Activated naive CD4-positive, alpha-beta T cell treated with Interleukin-2 at 50 U/mL for 16 hours (primary cell): ENCODE measurements at places on chromosomes 6 and 20.

DNA sequence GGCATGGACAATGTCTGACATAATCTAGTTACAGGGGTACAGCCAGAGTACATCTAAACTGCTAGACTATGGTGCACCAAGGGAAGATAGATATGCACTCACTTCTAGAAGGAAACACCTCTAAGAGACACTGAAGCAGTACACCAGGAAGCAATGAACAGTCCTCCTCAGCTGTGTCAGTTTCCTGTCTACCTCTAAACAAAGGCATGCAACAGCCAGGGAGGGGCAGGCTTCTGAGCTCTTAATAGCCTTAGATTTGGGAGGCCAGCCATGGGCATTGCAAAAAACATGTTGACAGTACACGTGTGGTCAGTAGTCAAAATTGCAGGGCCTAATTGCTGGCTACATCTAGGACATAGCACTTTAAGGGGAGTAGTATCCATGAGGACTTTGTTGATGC is 21.4 kb downstream of the CRYBG1 start:
- no peak for DNase-seq

GRCh38 chr20:36344517-36345132 is 38.5 kb downstream of the DLGAP4 start:
- peak; percentile 8 for DNase-seq

DNA sequence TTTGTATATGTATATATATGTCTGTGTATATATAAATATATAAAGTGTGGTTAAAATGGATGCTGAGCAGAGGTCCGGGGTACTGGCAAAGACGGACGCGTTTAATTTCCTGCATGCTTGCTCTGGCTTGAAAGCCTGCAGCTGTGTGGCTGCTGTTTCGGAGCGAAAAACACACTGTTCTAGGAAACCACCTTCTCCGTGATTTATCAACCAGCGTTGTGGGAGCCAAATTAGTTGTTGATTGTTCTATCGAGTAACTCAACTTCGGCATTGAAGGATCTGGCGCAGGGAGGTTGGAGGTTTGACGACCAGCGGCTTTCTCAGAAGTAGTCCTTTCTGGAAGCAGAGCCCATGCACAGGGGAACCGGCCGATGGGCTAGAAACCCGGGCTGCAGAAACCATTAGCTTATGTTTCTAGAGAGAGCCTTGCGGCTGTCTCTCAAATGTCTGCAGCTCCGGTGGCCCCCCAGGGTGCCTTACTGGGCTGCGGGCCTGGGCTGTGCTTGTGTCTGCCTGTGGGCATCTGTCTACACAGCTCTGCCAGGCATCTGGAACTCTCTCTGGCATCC is 81.8 kb downstream of the EDN3 start:
- DNase-seq = no peak

GRCh38 chr6:116595247-116595646 is 21.0 kb upstream of the RSPH4A start:
- no peak for DNase-seq

DNA sequence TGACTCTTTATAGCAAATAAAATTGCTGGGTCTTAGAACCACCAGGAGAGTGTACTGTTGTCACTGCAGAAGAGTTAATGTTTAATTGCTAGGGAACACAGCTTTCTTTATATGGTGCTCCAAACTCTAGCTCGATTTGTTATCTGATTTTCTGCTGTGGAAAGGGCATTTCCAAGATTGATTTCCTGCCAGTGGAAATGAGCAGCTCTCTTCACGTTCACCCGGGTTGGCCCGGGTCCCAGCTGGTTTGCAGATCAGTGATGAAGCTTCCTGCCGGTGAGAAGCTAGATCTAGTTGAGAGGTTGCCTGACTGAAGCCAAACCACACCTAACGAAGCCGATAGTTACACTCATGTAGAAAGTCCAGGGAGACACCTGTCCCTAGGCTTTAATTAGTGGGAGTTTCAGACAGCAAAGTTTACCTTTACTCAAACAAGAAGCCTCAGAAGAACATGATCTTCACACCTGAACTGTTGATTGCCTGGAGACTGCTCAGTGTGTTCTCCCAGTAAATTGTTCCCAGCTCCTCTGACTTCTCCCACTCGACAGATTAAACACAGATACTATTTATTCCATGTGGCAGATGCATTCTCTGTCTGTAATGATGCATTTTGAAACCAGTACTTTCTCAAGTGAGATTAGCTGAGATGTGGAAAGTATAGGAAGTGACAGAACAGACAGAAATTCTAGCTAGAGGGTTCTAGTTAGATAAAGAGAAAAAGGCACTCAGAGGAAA is 27.8 kb downstream of the PAQR8 start:
- DNase-seq = peak; percentile 47

- no peak for DNase-seq
Measured at GRCh38 chr20:61608275-61609085, 356.4 kb downstream of the CDH4 start.

GRCh38 chr6:8066108-8066507 is 1.9 kb upstream of the BLOC1S5 start:
- DNase-seq = no peak

- DNase-seq = no peak
Measured at GRCh38 chr6:17484201-17484849, 90.9 kb downstream of the CAP2 start.

DNA sequence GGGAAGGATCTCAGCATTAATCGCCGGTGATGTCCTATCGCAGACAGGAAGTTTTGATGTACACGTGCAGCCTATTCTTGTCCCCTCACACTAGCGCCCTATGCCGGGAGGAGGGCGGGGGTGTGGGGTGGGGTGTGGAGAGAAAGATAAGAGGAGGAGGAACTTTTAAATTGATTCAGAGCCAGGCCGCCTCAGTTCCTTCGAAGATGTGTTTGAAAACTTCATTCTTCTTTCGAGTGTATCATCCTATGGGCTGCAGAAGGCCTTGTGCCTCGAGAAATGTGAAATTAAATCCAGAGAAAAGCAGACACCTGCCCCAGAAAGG is 2.5 kb upstream of the POU3F2 start:
- DNase-seq = no peak

DNA sequence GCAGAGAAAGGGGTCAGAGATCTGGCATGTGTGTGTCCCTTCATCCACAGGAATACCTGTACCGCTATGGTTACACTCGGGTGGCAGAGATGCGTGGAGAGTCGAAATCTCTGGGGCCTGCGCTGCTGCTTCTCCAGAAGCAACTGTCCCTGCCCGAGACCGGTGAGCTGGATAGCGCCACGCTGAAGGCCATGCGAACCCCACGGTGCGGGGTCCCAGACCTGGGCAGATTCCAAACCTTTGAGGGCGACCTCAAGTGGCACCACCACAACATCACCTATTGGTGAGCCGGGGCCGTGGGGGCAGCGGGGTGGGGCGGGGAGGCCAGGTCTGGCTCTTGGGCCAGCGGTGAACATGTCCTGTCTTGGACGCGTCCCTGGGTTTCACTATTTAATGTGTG is 1.1 kb downstream of the MMP9 start:
- DNase-seq = no peak

- peak; percentile 7 for DNase-seq
Measured at GRCh38 chr6:12957321-12958051, 240.9 kb downstream of the PHACTR1 start.

DNA sequence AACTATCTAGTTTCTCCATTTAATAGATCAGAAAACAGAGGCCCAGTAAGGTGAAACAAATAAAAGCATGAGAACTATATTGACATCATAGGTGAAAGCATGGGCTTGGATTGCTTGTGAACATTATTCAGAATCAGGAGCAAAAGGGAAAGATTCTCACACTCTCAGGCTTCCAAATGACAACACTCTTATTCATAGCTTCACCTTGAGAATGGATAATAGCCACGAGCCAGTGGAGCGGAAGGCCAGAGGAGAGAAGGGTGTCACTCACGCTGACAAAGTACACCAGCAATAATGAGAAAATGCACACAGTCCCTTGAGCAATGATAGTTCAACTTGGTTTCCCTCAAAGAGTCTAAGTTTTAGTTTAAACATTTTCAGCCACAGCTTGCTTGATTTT is 339.0 kb downstream of the TPBG start:
- DNase-seq = no peak

GRCh38 chr20:18276821-18277220 is 11.5 kb upstream of the ZNF133 start:
- peak; percentile 59 for DNase-seq

DNA sequence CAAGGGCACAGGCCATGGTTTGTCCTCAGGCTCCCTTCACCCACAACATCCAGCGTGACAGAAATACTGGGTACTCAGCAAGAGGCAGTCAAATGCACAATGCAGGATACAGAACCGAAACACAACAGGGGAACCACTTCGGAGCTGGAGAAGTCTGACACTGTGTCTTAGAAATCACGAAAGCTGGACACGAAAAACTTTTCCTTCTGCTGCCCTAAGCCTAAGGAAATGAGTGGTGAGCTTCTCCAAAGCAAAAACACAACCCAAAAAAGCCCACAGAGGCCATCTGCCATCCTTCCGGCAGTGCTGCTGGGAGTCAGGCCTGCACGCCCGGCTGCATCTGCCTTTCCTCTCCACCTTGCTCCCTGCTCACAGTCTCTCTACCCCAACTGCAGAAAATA is 106.3 kb downstream of the SLC23A2 start:
- no peak for DNase-seq

GRCh38 chr6:37486121-37486839 is 13.4 kb downstream of the CCDC167 start:
- no peak for DNase-seq

DNA sequence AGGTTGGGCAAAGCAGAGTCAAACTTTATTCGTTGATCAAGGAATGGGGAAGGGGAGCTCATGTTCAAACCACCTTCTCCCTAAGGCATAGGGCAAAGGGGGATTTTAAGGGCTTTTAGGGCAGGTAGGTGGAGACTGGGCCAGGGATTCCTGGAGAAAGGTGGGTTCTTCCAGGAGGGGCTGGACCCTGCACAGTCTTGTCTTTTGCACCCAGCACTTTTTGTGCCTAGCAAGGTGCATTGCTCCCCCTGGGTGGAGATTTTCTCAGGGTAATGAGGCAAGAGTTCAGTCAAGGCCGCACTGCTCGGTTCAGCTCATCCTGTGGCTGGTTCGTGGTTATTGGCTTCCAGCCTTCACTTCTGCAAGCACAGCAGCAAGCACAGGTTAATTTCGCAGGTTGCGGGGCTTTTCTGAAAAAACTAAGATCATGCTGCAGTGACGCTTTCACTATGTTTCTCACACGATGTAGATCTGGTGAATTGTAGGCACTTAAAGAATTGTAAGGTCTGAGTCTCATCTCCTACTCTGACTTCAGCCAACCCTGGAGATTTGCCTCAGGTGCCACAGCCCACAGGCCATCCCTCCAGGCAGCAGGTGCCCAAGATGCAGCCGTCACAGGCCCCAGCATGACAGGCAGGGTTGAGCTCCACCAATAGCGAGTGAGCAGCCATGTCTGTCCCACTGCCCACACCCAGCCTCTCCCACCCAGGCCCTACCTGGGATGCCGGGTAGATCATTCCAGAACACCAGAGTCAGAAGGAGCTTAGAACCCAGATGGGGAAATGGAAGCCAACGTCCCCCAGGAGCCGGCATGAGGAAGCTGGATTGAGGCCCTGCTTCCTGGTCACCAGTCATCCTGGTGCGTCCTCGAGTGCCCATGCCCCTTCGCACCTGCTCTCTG is 37.1 kb downstream of the SUN5 start:
- peak; percentile 51 for DNase-seq

DNA sequence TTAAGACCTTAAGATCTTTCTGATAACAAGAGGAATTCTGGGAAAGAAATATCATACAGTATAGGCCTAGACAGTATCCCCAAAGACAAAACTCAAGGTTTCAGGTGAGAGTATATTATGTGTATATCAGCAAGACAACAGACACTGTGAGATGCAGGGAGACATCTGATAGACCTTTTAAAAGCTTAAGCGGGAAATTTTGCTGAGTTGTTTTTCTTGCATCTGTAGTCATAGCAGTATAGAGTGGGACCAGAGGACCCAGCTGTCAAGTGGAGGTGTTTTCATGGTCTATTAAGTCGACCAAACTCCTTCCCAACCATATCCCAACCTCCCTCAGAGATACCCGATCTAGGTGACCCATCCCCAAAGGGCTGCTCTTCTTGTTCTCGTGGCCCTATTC is 98.1 kb upstream of the THEMIS start:
- DNase-seq = no peak

DNA sequence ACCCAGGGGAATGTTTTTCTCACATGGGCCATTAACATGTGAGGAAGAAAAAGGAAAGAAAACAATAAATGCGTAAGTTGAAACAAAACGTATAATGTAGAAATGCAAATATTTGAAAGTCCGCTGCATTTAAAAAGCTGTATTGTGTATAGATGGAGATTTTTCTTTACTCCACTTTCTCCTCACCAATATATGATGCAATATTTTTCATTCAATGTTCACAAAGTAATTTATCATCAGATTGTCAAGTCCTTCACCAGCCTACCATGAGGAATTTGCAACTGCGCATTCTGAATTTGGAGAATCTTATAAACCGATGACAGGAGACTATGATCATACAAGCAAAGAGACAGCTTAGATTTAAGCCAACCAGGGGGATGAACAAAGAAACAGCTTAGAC is 69.9 kb downstream of the SOD2 start:
- DNase-seq = no peak

GRCh38 chr6:34145161-34146020 is 496 bp downstream of the GRM4 start:
- peak; percentile 22 for DNase-seq

- DNase-seq = no peak
Measured at GRCh38 chr6:128463942-128464341, 56.5 kb downstream of the PTPRK start.

DNA sequence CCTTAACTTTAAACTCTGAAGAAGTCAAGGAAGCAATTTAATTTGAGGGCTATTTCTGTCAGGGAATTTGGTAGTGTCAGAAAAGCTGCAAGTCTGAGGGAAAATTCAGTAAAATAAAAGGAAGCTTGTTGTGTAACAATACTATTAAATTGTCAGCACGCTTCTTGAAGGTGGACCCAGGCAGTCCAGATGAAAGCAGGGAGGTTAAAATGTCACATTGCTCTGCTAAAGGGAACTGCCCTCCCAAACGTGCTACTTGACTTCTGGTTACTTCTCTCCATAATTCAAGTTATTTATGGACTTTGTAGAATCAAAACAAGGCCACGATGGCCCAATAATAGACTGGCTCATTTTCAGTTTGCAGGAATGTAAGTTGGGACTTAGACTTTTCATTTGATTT is 28.2 kb upstream of the ARMC2 start:
- DNase-seq = no peak

DNA sequence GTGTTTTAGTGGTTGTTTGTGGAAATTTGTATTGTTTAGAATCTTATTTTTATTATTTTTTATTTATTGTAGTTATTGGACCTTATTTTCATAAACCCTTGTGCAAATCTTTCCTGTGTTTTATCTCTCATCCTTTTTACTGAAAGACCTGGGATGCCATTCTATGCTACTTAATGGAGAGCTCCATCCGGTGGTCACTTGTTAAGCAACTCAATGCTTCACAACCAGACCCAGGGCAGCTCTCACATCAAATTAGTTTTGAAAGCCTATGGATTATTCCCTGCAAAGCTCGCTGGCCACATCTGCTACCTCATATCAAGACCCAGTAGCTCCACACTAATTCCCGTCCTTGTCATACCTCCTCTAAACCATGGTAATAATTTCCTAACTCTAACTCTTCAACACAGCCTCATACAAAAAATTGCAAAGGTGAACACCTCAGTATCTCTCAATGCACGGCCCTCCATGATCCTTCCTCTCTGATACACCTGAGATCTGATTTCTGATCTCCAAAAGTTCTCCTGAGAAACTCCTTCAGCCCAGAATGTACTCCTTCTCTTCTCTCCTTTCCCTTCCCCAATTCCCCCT is 296.6 kb upstream of the MANEA start:
- no peak for DNase-seq
